Thoracic aorta (tissue), 2 donors: ENCODE measurements at places on chromosomes 2 and 18. TPM values are rescaled to one million over a fixed set of nuclear protein-coding genes. Genes with fewer than 3 reads are reported as not detected.
A peak's percentile ranks its signal among the peaks of the same experiment; 100 is the strongest.

DNA sequence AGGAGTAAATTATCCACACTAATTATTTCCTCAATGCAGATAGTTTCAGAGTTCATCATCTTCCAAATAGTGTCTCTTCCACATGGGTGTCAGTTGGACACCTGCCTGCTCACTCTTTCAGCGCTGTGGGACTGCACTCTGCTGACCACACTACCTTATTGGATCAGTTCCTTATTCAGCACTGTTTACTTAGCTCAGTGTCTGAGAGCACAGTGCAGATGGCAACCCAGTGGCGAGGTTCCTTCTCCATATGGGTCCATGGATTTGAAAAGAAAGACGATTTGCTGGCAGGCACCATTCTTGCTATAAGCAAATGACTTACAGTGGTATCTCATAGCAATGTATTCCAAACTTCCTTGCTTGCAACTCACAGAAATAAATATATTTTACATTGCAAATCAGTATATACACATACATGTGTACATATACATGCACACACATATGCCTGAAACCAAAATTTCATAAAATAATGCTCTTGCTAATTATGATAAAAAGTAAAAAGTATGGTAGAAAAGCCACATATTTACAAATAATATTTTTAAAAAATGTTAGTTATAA, 354.8 kb downstream of the INSIG2 start:
- no peaks in the 10 kb centered on the region for H3K27me3 ChIP-seq
- no peaks in the 10 kb centered on the region for H3K4me1 ChIP-seq
- H3K4me3 ChIP-seq: no peak overlapping the region
- H3K27ac ChIP-seq: no peak overlapping the region
- DNase-seq: no peak

GRCh38 chr2:71886241-71886640, 261.4 kb downstream of the CYP26B1 start:
- H3K4me3 ChIP-seq: no peak overlapping the region
- peaks cover 21% of the 10 kb centered on the region for H3K4me1 ChIP-seq
- no peak overlapping the region for H3K27ac ChIP-seq
- DNase-seq: no peak
- H3K36me3 ChIP-seq: no peaks in the 10 kb centered on the region
- no peaks in the 10 kb centered on the region for H3K27me3 ChIP-seq

DNA sequence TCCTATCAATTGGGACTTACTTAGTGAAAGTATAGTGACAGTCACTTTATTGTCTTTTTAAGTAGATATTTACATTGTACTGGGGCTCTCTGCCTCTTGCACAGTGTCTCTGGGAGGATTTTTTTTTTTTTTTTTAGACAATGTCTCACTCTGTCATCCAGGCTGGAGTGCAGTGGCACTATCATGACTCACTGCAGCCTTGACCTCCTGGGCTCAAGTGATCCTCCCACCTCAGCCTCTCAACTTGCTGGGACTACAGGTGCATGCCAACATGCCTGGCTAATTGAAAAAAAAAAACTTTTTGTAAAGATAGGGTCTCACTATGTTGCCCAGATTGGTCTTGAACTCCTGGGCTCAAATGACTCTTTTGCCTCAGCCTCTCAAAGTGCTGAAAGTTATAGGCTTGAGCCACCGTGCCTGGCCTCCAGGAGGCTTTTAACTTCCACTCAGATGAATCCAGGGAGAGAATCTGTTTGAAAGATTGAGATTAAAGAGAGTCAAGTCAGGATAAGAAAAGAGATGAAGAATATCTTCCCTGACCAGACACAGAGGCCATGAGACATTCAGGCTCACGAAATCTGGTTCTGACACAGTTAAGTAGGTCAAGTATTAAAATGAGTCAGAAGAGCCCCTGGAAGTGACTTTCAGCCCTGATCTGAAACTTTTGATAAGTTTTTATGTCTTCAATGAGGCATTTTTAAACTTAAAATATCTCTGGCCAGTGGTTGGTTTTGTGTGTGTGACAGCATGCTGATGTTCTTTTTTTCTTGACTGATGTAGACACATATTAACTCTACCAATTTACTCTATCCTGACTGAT, 18.3 kb downstream of the ARHGEF33 start:
- DNase-seq: no peak
- H3K36me3 ChIP-seq: no peaks in the 10 kb centered on the region

- peak overlapping the region; percentile 57 for H3K4me3 ChIP-seq
- peak overlapping the region; percentile 74 for H3K27ac ChIP-seq
- no peak for DNase-seq
- no peaks in the 10 kb centered on the region for H3K27me3 ChIP-seq
- no peaks in the 10 kb centered on the region for H3K36me3 ChIP-seq
These were observed 59.1 kb upstream of the PELI1 start for GRCh38 chr2:64203131-64203857.

The LRP2 gene
- 0.07 TPM for total RNA-seq
